ENCODE measurements at places on chromosomes 11 and 22. TPM values are rescaled to one million over a fixed set of nuclear protein-coding genes. Genes with fewer than 3 reads are reported as not detected.

The MAPK11 gene
- 10.6 TPM for polyA plus RNA-seq

- no peak overlapping the region for H3K27ac ChIP-seq
- no peak overlapping the region for H3K4me3 ChIP-seq
- DNase-seq = no peak
- no peaks in the 10 kb centered on the region for H3K4me1 ChIP-seq
- no peaks in the 10 kb centered on the region for H3K36me3 ChIP-seq
Observed at GRCh38 chr11:22460181-22460580, 122.0 kb downstream of the SLC17A6 start.

DNA sequence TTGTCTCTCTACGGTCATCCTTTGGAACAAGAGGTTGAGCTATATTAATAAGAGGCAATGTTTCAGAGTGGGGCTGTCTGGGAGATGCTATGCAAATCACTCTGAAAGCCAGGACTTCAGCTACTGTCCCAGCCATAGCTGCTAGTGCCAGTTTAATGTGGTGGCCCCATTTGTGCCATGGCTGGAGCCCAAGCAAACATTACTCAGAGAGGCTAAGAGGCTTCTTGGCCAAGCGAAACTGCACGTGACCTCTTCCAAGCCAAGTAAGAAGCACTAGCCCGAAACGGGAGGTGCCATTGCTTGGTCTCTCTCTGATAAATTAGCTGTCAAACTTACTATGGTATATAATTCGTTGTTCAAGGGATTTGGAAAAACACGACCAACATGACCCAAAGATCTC lies 50.4 kb upstream of the TBCEL start:
- H3K27ac ChIP-seq = no peak overlapping the region
- no peaks in the 10 kb centered on the region for H3K27me3 ChIP-seq
- DNase-seq = no peak
- H3K4me1 ChIP-seq = no peaks in the 10 kb centered on the region

The MB gene
- polyA plus RNA-seq = not detected

DNA sequence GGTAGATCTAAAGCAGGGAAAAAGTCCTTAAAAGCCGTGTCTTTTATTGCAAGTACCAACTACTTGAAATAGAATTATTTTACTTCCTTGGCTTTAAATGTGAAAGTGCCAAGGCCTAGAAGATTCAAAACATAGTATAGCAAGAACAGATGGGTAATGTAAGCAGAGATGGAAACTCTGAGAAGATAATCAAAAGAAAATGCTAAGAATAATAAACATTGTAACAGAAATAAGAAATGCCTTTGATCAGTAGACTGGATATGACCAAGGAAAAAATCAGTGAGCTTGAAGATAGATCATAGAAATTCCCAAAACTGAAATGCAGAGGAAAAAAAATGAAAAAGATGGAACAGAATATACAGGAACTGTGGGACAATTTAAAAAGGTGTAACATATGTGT lies 113.1 kb downstream of the BLID start:
- H3K4me3 ChIP-seq = no peak overlapping the region
- H3K27me3 ChIP-seq = no peaks in the 10 kb centered on the region
- H3K27ac ChIP-seq = no peak overlapping the region
- H3K4me1 ChIP-seq = no peaks in the 10 kb centered on the region
- H3K36me3 ChIP-seq = no peaks in the 10 kb centered on the region

Data from K562 (cell line).